Activated CD8-positive, alpha-beta T cell treated with anti-CD3 and anti-CD28 coated beads for 36 hours (primary cell): ENCODE measurements at places on chromosomes 1 and 21. TPM values are rescaled to one million over a fixed set of nuclear protein-coding genes. Genes with fewer than 3 reads are reported as not detected.

DNA sequence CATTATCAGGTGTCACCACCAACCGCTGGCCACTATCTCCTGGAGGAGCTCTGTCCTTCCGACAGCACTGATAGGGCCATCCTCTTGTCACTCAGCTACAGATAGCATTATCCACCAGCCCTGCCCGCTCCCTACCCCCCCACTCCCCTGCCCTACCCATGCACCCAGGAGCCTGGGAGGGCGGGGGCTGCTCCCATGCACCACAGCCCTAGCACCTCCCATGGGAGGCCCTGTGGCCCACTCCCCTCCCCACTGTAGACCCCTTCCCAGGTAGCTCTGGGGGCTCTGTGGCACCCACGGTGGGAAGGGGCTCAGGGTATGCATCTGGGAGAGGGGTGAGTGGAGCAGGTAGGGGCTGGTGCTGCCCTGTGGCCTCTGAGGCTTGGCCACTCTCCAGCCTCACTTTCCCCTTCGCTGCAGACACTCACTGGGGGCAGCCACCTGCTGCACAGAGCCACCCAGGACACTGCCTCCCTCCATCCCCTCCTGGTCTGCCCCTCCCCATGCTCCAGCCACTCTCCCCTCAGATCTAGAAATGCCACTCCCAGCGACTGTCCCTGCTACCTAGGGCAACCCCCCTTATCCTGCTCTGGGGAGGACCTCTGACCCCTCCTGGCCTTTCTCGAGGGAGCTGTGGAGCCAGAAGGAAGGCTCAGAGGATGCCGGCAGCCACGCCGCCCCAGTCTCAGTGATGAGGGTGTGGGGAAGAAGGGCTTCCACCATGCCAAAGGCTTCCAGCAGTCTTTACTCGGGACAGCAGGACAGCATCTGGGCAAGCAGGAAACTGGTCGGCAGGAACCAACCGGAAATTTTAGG lies 58.5 kb downstream of the WNT9A start:
- peak; percentile 1 for DNase-seq

DNA sequence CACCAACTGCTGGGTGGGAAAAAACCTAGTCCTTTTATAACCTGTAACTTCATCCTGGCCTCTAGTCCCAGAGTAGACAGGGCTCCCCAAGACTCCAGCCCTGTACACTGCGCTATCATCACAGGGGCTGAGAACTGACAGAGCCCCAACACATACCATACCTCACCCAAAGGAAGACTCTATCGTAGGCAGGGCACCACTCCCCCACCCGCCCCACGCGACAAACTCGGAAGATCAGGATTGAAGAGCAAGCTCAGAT lies 15.8 kb downstream of the INPP5B start:
- peak; percentile 33 for DNase-seq

Gene PHACTR4
- total RNA-seq: 20.3 TPM

Gene SPRR5
- not detected for total RNA-seq

- no peak for DNase-seq
These were observed 121.6 kb downstream of the NTMT2 start for GRCh38 chr1:170267317-170267716.

- peak; percentile 20 for DNase-seq
These were observed at the start of gene FAM163A for GRCh38 chr1:179742717-179743678. FAM163A (plus strand) TSS chr1:179743291; CDS start chr1:179813098, 69,807 bp downstream.

DNA sequence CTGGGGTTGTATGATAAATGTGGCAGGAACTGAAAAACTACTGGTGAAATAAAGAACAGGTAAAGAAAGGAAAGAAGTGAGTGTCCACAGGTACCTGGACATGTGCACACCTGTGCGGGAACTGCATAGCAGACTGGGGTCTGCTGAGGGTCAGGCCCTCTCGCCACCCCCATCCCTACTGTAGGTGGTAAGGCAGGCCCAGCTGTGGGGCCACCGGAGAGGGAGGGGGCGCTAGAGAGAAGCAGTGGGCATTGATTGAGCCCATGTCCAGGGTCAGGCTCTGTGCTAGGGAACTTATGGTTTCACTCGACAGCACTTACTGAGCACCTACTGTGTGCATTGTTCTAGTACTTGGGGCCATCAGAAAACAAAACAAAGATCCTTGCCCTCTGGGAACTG lies 400.5 kb downstream of the MATN1 start:
- DNase-seq: no peak

Gene DIRAS3
- 0.20 TPM for total RNA-seq

Gene TLCD4
- 0.38 TPM for total RNA-seq

- DNase-seq: no peak
These were observed 292.9 kb upstream of the DUSP10 start for GRCh38 chr1:222034790-222035189.

DNA sequence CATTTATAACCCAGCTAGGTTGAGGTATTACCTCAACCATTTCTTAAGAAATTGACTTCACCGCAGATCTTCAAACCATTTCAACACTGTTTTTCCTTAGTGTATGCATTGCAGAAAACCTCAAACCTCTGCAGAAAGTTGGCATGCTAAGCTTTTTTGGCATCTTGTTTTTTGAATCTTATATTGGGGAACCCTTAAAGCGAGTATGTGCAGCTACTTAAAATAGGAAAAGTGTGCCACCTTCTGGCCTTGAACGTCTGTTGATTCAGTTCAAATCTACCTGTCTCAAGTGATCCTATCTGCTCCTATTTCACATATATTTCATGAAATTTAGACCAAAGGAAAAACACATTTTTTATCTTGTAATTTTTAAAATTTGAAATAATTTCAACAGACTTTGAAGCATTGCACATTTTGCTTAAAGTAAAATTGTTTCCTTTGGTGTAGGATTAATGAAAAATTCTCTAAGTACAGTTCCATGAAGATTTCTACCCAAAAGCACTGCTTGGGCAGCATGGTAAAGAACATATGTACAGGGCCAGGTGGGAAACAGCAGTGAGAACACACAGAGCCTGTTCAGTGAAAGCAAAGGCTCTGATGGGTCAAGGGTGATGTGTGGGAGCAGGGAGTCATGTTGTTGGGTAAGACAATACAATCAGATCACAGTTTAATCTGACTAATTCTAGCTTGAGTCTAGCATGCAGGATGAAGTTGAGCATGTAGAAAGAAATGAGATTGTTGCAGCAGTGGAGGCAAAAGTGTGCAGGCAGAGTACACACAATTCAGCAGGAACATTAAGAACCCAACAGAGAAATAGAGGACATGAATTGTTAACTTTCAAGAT lies 17.2 kb downstream of the HENMT1 start:
- DNase-seq: peak; percentile 79

DNA sequence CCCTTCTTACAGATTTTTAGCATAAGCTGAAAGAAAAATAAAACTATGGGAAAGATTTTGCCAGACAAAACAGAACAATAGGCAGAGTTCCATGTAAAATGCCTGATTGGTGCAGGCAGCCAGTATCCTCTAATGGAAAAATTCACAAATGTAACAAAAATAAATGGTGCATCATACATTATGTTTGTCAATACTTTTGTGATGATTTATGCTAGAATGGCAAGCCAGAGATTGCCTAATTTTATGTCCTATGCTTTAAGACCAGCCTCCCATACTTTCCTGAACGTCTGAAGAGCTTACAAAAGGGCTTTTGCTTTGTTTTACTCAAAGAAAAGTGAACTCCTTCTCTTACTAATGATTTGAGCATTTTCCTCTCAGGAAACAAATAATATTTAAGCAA lies 81.5 kb upstream of the KCNJ15 start:
- DNase-seq: no peak

Gene NPPA
- not detected for total RNA-seq

Gene CHI3L2
- total RNA-seq: 9.2 TPM

DNA sequence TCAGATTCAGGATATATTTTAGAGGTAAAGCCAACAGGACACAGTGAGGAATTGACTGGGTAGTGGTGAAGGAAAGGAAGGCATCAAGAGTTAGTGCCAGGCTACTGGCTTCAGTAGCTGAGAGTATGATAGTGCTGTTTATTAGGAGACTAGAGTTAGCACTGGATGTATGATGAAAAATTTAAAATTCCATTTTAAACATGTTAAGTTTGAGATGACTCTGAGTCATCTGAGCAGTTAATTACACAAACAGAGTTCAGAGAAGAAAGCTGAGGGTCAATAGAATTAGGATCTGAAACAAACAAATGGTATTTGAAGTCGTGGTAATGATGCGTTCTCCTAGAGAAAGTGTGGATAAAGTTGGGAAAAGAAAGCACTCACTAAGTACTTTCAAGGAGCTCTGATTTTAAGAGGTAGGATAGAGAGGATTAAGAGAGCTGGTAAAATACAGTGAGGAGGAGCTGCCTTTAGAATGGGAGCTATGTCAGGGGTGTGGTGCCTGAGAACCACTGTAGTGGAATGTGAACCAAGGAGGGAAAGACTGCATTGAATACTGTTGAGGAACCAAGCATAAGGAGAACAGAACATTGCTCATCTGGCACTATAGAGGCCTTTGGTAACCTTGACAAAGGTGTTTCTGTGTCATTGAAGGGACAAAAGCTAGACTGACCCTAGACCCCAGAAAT lies 21.7 kb upstream of the SHCBP1L start:
- DNase-seq: no peak
